GM19239 (cell line): ENCODE measurements at places on chromosomes 13 and 19.

- no peak for DNase-seq
Observed at GRCh38 chr19:8539621-8540149, 25.7 kb upstream of the ZNF414 start.

GRCh38 chr13:96314974-96315373 lies 225.1 kb downstream of the HS6ST3 start:
- DNase-seq: no peak

DNA sequence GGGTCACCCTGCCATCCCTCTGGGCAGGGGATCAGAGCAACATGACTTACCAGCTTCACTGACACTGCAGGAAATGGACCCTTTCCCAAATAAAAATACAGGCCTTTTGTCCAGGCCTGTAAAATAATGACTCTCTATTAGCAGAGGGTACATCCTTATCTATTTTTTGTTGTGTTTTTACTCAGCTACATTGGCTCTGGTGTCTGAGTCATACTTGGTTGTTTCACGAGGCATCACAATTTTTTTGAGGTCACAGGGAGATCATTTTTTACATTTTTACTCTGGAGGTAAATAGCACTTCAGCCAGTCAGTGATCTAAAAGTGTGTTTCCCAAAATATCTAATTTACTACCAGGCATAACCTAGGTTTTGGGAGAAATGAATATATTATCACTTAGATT lies 6.9 kb upstream of the HTR2A start:
- no peak for DNase-seq

DNA sequence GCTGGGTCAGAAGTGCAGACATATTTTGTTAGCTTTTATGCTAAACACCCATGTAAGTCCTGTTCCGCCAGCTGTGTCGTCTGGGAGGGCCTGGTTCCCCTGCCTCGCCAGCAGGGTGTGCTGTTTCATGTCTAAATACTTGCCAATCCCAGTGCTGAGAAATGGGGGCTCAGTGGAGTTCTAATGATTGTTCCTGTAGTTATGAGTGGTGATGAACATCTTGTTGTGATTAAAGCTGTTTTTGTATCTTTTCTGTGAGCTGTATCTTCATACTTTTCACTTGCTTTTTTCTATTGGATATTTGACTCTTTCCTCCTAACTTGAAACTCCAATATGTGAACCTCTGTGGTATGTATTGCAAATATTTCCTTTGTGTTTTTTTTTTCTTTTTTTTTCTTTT lies 32.7 kb downstream of the KDM4B start:
- DNase-seq: peak; percentile 53

DNA sequence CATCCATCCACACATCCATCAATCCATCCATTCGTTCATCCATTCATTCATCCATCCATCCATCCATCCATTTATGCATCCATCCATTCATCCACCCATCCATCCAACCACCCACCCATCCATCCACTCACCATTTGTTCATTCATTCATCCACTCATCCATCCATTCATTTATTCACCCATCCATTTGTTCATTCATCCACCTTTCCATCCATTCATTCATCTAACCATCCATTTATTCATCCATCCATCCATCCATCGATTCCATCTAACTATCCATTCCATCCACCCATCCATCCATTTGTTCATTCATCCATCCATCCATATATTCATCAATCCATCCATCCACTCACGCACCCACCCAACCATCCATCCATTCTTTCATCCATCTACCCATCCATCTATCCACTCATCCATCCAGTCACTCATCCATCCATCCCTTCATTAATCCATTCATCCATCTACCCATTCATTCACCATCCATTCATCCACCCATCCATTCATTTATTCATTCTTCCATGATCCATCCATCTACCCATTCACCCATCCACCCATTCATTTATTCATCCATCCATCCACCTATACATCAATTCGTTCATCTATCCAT lies 225.0 kb downstream of the TUBA3C start:
- DNase-seq: no peak

- no peak for DNase-seq
Observed at GRCh38 chr19:4268816-4269430, 10.1 kb upstream of the SHD start.

GRCh38 chr19:16660763-16661479 lies at the start of gene TMEM38A:
Gene TMEM38A, plus strand, starts transcription at chr19:16661139. Its CDS starts 79 bp downstream, at chr19:16661218.
- DNase-seq: peak; percentile 19

GRCh38 chr19:5017235-5017634 lies 48.3 kb downstream of the KDM4B start:
- DNase-seq: no peak

- no peak for DNase-seq
Observed at GRCh38 chr19:13960863-13961784, 8.8 kb downstream of the DCAF15 start.

DNA sequence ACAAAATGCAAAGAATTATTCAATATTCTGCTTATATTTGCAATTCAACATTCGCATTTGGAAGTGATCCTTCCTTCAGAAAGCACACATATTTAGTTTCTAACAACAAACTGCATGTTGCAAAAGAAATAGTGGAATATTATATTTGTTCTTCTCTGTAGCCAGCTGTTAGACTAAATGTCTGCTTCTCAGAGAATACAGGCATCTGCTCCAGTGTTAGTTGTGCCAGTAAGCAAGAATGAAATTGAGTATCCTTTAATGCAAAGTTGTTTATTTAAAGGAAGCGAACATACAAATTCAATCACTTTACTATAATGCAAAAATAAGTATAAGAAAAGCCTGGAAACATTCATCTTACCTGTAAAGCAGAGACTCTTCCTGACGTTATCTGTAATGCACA lies 663 bp downstream of the SLITRK6 start:
- DNase-seq: no peak

DNA sequence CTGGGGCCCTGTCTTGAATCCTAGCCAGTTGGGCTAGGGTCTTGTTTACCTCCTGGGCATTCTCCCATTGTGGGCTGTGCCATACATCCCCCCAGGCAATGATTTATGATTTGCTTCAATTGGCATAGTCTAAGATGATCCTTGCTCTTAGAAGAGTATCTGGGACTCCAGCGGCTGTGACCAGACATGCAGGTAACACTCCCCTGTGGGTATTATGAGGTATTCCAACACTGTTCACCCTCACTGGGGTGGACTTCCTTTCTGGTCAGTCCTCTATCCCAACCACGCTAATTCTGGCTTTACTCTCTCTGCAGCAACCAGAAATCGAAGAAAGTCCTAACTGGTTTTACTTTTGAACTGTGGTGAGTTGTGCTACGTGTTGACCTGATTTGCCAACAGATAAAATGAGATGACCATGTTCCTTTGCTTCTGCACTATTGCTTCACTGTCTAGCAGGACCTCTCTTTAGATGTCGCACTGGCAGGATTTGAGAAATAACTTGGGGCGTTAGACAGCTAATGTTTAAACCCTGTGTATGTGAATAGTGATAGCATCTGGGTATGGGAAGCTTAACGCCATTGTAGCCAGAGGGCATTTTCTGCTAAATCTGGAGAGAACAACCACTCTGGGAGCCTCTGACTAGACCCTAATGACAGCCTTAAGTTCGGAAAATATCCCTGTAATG lies 6.7 kb upstream of the LRCH1 start:
- DNase-seq: no peak

DNA sequence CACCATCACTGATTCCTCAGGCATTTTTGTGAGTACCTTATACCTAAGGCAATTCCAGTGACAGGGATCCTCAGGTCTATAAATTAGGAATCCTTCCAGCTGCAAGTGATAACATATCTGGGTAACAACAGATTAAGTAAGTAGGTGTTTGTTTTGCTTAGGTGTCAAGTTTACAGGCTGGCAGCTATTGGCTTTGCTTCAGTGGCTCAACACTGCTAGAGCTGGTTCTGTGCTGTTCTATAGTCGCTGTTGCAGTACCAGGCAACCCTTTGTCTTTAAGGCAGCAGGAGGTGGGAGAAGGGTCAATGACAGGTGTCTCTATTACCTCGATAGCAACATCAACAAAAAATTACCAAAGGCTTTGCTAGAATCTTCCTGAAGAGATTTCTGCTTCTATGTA lies 27.0 kb downstream of the SLC10A2 start:
- no peak for DNase-seq

DNA sequence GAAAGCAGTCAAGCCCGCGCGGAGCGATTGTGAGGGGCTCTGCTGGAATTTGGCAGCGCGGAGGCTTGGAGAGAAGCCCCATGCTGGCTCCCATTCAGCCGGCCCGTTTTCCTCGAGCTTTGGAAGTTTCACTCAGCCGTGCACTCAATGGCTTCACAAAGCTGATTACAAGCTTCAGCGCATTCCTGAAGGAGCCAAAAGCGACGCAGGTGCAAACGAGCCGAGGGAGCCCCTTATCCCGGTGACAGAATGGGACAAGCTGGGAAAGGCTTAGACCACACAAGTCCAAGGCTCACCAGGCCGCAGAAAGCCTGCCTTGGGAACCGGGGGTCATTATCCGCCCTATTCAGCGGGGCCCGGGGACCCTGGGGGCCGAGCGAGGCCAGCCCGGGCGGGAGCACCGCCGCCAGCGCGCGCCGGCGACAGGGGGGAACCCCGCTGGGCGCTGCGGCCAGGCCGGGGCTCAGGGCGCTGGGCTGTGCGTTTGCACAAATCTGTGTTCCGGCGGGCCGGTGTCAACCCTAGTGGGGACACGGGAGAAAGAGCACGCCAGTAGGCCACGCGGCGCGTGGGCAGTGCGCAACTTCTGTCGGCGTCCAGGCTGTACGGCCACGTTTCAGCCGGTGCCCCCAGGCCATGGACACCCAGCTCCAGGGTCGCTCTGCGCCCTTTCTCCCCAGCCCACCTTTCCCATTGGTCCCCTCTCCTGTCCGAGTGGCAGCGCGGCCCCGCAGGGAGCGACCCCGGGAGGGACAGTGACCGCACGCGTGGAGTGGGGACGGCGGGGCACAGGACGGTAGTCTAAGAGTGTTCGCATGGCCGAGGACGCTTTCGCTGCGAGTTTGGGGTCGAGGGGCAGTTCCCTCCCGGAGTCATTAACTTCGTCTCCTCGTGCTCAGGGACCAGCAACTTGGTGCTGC lies 37.3 kb downstream of the SOX1 start:
- DNase-seq: no peak

DNA sequence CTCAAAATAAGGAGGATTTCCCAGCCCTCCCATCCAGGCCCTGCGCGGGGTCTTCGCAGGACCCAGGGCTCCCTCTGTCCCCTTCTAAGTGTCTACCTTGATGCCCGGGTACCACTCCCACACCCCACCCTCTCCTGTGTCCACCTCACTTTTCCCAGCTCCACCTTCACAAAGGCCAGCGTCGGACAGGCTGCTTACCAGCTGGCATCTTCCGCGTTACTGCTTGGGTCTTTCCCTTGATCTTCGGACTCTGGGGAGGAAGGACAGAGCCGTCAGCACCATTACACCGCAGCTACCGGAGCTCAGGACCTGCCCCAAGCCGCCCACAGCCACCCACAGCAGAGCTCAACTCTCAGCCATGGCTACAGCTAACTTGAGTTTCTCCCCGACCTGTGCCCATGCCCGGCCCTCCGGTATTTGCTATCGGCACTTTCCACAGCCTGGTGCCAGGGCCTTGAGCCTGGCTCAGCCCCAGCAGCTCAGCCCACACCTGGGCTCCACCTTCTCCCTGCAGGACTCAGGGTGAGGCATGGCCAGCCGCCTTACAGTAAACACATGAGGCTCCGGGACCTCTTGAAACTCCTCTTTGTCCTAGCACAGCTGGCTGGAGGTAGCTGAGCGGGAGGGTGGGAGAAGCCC lies 3.8 kb downstream of the C13orf46 start:
- no peak for DNase-seq

GRCh38 chr19:48798937-48799336 lies 11.9 kb downstream of the BCAT2 start:
- DNase-seq: no peak

- DNase-seq: no peak
Observed at GRCh38 chr19:31223740-31224534, 125.3 kb downstream of the TSHZ3 start.

GRCh38 chr13:80740071-80740470 lies 399.1 kb upstream of the SPRY2 start:
- no peak for DNase-seq
